T-helper 22 cell (primary cell): ENCODE measurements at places on chromosomes 6 and 20.

GRCh38 chr6:129623008-129623732 lies 86.8 kb downstream of the ARHGAP18 start:
- no peak for DNase-seq

- DNase-seq, result no peak
These were observed 97.7 kb downstream of the RFX6 start for GRCh38 chr6:116974526-116975316.

DNA sequence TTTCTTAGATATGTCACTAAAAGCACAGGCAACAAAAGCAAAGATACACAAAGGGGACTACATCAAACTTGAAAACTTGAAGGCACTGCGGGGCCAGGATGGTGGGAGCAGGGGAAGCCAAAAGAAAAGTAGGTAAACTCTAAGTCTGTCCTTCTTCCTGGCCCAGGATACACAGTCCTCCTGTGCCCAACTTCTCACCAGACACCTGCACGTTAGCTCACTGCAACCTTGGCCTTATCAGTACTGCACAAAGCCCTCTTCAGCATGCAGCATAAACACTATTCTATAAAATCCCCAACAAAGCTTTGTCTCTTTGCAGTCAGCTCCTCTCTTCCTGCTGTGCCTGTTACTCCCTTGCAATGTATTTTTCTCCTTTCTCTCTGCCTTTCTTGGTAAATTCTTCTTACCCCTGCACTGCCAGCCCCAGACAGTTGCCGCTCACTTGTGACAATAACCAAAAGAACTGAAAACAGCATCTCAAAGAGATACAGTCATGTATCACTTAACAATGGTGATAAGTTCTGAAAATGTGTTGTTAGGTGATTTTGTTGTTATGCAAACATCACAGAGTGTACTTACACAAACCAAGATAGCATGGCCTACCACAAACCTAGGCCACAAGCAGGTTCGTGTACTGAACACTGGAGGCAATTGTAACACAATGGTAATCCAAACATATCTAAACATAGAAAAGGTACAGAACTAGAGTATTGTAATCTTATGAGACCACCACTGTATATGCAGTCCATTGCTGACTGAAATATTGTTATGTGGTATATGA lies 51.2 kb downstream of the NINL start:
- DNase-seq, result no peak

GRCh38 chr6:110233770-110234374 lies 53.6 kb downstream of the CDC40 start:
- DNase-seq, result no peak

GRCh38 chr6:79234150-79235022 lies at the start of gene HMGN3:
Gene HMGN3 (minus strand): TSS chr6:79234682.
- peak; percentile 79 for DNase-seq

DNA sequence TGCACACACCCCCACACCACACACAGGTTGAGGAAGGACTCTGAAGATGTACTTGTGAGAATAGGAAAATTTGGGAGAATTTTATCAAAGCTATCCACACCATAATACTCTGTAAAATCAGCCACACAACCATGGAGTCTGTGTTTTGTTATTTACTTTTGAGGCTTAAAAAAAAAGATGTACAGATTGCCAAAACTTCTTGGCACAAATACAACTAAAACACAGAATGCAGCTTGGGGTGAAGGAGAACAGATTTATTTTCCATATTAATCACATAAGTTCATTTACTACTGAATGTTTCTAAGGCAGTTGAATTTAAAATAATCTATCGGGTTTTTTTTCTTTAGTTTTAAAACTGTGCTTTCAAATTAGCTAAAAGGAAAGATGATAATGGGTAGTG lies 32.8 kb upstream of the KCNQ5 start:
- DNase-seq, result no peak

- no peak for DNase-seq
These were observed 297.3 kb downstream of the PHACTR1 start for GRCh38 chr6:13013681-13014503.

DNA sequence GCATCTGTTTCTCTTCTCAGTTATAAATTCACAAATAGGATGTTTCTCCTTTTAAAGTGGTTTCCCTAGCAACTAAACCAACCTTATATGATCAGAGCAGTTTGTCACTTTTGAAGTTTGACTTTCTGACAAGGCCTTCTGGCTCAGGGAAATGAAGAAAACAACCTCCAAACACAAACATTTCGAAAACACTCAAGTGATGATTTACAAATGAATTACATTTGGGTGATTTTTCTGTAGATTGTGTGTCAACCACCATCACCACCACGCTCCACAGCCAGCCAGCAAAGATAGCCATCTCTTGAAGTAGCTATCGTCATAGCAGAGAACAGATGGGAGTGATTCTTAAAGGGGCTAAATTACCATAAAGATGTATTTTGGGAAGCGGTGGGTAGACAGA lies 16.5 kb upstream of the MLIP start:
- DNase-seq, result no peak

DNA sequence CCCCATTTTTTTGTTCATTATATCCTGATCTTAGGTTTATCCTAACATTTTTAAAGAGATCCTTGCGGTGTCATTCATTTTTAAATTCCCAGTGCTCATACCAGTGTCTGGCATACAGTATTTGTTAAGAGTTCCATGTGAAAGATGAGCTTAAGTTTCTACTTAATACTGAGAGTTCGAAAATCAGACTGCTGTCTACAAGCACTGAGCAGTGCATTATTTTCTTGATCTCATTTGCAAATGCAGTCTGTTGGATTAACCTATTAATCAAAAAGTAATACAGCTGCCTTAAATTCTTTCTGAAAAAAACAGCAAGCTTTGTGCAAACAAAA lies 663 bp downstream of the COQ3 start:
- no peak for DNase-seq

GRCh38 chr6:5653801-5654200 lies 352.9 kb downstream of the NRN1 start:
- no peak for DNase-seq
